ENCODE measurements at places on chromosomes 1 and 21.

DNA sequence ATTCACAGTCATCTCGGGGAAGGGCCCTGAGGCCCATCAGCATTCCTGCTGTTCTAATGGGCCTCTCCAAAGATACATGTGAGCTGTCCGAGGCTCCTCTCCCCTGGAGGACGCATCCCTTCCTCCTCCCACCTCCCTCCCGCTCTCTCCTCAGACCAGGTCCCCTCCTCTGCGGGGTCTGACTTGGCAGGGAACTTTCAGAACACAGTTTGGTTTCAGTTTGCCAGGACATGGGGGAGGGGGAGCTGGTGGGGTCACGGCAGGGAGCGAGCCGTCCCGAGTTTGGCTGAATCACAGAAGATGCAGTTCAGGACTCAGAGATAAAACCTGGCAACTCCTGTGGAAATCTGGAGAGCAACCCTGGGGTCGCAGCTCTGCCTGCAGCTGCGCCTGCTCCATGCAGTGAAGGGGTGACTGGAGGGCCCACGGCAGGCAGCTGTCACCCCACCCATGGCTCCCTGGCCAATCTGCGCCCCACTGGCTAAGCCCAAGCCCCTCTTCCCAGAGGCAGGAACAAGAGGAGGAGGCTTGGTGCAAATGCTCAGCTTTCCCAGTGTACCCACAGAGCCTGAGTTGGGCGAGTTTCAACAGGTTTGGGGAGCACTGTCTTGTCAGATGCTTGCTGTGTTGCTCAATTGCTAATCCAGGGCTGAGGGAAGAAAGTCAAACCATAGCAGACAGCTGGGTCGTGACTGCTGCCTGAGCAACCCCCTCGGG, 5.7 kb downstream of the WNT4 start:
- peak; percentile 10 for DNase-seq

DNA sequence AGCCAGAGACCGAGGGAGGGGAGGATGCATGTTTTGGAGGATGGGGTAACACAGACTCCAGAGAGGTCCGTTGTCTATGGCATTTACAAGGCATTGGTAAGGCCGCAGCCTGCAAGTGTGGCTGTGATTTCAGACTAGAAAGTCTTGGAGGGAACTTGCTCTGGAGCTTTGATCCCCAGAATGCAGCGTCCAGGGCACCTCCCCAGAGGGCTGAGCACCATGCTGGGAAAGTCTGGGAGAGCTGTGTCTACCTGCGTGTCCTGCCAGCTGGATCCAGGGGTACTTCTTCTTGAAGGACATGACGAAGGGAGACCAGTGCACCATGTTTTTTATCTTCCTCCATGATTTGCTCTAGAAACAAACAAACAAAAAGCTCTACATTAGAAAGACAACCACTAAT, 90.7 kb downstream of the ITPKB start:
- DNase-seq = no peak

DNA sequence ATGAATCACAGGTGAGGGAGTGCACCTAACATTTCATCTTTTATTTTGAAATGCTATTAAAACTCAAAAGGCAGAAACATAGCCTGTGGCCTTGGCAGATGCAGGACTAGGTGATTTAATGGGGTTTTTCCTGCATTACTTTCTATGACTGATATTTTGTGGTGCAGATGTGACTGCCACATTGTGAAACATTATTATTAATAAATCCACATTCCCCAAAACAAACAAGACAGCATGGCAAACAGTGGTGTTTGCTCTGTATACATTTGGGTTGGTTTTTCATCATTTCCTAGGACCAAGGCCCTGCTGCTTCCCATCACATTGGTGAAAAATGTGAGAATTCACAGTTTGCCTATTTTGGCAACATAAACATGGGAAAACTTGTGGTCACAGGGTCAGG, 247.6 kb upstream of the SGIP1 start:
- no peak for DNase-seq

- DNase-seq = no peak
These were observed 30.1 kb downstream of the C1orf21 start for GRCh38 chr1:184416946-184417345.

GRCh38 chr1:26296340-26297056, 9.9 kb downstream of the UBXN11 start:
- DNase-seq = no peak

DNA sequence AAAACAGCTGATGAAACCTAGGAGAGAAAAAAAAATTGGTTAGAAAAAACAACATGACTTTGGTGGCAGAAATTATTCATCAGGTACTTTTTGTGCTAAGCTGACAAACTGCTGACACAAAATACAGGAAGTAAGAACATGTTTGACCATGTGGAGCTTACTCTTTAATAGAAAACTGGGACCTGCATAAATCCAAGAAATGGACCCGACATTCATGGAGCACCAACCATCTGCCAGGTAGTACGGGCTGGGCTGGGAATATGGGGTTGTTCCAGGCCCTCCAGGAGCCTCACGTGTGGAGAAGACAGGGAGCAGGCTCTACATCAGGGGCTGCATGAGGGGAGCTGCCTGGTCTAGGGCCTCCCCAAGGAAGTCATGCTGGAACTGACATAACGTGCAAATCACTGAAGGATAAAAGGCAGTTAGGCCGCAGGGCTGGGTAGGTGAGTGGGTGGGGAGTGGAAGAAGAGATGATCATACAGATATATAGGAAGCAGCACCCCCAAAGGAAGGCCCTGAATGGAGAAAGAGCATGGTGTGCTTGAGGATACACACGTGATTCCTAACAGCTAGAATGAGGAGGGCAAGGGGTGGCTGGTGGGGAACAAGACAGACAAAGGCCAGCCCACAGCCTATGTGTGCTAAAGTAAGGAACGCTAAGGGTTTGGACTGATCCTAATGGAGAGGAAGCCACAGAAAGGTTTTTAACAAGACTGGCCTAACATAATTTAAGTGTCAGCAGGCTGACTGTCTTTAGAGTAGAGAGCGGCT, 26.1 kb downstream of the CD58 start:
- no peak for DNase-seq

DNA sequence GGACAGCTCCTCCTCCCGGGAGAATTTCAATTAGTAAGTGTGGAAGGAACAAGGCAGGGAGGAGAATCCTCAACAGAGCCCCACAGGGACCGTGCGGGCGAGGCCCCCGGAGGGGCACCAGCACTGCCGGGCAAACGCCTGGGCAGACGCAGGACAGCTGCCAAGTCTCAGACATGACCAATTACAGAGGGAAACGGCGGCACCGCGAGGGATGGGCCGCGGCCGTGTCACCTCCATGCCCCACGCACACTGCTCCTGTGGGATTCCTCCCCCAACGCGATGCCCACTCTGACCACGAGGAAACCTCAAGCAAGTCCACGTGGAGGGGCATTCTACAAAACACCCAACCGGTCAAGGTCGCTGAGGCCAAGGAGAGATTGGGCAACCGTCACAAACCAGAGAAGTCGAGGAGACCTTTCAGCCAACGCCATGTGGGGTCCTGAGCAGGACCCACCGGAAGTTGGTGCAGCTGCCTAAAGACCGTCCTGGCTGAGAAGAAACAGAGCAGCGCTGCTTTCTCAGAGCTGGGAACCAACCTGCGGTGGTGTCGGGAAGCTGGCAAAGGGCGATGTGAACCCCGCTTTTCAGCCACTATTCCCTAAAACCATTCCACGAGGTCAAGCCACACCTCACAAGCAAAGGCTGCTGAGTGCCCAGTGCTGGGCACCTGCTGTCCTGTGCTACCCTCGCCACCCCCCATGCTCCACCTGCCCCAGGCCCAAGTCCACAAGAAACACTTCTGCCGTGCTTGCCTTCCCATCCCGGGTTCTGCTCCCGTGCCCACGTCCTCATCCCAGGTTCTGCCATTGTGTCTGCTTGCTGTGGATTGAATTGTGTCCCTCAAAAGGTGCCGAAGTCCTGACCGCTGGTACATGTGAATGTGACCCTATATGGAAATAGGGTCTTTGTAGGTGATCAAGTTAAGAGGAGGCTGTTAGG, 1.4 kb upstream of the KRTAP10-4 start:
- DNase-seq = no peak

DNA sequence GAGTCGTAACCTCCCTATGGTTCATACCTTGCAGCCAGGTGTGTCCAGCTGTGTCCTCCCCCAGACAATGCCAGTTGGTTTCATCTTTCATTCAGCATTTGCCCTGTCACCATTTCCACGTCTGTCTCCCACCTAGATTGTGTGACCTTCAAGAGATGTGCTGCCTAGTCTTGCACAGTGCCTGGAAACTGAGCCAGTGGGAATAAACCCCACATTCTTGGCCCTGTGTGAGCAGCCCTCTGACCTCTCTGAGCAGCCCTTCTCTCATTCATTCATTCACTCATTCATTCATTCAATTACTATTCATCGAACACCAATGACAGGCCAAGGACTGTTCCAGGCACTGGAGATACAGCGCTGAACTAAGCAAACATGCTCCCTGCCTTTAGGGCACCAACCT, 115.7 kb downstream of the GRIK3 start:
- no peak for DNase-seq

- no peak for DNase-seq
These were observed 1.7 kb downstream of the CNTN2 start for GRCh38 chr1:205044741-205045140.

DNA sequence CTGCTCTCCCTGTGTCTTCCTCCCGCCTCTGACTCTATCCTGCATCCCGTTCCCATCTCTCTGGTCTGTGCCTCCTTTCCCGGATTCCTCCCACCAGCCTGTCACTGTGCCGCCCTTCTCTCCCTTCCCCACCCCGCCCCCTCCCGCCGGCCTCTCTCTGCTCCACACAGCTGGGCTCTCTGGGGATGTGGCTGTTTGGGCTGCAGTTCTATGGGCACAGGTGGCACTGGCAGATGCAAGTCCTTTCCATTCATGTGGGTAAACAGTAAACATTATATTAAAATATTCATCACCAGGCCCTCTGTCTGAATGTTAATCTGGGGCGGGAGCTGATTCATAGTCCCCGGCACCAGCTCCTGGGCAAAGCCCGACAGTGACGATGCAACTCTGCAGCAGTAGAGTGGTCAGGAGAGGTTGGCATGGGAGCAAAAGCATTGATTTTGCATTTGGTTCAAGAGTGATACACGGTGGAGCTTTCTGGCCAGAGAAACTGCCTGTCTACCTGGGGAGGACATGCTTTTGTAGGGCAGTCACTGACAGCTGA, 249.3 kb downstream of the TNR start:
- DNase-seq = no peak

DNA sequence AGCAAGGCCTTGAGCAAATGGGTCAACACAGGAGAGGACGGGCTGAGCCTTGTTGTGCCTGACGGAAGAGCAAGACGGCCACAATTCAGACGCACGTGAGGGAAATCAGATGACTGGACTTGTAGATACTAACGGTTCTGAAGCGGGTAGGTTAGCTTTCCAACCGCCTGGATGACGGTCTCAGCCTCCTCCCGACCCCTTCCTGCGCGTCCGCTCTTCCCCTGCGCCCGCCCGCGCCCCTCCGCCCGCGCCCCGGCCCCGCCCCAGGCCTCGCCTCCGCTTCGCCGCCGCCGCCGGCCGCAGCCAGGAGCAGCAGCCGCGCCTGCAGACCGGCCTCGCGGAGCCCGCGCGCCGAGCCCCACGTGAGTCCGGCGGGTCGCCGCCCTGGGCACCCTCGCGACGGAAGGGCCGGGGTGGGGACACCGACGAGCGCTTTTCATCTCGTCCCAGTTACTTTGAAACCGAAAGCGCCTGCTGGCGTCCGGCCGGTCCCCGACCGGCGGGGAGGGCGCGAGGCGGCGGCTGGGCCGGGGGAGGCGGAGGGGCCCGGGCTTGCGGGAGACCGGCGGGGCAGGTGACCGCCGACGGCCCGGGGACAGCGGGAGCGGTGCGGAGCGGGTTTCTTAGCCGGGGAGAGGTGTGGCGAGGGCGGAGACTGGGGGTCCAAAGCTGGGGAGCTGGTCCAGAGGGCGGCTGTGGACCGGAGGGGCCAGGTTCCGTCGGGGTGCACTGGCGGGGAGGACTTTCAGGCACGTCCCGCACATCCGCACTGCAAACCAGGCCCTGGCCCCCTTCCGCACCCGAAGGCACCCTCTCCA, at the start of gene TRAF5:
TRAF5 (plus strand) TSS at position 306 of the 818 bp plus-strand sequence. CDS start 26,407 bp downstream, outside the sequence.
- DNase-seq = peak; percentile 53

DNA sequence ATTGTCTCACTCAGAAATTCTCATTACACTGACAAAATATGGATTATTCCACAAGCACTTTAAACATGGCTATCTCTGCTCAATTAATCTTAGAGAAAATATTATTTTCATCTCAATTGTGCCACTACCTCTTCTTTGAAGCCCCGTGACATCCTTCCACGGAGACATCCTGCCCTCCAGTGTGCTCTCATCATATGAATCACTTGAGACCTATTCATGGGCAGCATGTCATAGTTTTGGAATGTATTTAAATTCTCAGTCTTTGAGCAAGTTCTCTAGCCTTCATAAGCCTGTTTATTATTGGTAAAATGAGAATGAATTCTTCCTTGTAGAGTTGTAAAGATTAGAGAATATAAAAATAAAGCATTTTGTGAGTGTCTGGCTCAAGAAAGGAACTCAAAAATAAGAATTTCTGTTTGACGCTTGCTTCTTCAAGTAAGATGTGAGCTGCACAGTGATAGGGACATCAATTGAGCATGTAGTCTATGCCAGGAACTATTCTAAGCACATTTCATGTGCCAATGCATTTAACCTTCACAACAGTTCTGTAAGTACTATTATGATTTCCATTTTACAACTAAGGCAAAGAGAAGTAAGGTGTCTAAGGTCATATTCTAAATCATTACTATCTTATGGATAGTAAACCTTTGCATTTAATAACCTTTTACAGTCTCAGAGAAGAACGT, 557.4 kb upstream of the ZRANB2 start:
- DNase-seq = peak; percentile 78

DNA sequence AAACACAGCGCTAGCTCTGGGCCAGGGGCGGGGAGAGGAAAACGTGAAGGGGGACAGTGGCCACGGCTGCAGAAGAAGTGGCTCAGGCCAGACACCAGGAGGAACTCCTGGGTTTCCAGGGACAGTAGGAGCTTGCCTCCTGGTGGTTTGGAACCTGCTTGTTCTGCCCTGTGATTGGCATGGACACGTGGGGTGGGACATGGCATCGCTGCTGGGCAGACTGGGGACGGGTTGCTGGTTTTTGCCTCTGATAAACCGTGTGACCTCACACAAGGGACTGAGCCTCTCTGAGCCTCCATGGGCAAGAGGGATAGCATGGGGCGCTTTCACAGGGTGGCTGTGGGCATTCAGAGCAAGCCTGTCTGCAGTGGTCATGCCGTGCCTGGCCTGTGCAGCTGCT, 7.5 kb upstream of the PLCH2 start:
- no peak for DNase-seq

DNA sequence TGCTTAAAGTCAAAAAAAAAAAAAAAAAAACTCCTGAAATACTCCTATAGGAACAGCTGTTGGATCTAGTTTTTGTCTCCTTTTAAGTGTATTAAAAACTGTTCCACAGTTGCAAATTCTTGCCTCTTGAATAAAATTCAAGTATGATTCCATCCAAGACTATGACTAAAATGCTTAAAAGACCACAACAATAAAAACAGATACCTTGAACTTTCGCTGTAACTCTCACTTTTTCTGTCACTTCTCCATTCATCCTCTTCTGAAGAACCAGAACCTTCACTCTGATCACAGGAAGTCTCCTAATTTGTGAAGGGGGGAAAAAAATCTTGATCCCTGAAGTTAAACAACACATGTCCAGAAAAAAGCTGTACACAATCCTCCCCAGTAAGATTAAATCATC, 55.0 kb upstream of the PSMG1 start:
- DNase-seq = peak; percentile 8

GRCh38 chr1:210815641-210816550, 318.1 kb downstream of the KCNH1 start:
- no peak for DNase-seq
